Ascending aorta (tissue), 2 donors: ENCODE measurements at places on chromosomes 16 and 17. TPM values are rescaled to one million over a fixed set of nuclear protein-coding genes. Genes with fewer than 3 reads are reported as not detected.

The SLC9A5 gene
- 13.5 TPM for total RNA-seq

The PRR35 gene
- total RNA-seq: not detected

The ITGB4 gene
- total RNA-seq: 152 TPM

The ABCC6 gene
- 0.53 TPM for total RNA-seq
